ENCODE measurements at places on chromosomes 3 and 15. TPM values are rescaled to one million over a fixed set of nuclear protein-coding genes. Genes with fewer than 3 reads are reported as not detected.

DNA sequence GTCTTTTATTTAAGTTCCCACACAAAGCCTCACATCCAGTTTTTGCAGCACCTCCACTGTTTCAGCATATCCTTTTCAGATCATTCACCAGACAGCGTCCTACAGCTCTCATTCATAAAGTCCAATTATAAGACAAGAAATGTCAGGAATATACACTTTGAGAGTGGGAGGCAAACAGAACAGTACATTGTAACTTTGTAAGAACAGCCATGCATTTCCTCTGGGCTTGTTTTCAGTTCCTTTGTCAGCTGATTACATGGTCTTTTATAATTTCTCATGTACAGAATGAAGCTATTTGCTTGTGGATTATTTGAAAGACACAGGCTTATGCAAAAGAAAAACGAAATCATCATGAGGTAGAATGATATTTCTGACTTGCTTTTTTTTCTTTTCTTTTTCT, 85.7 kb downstream of the SOX2 start:
- no peak for DNase-seq

DNA sequence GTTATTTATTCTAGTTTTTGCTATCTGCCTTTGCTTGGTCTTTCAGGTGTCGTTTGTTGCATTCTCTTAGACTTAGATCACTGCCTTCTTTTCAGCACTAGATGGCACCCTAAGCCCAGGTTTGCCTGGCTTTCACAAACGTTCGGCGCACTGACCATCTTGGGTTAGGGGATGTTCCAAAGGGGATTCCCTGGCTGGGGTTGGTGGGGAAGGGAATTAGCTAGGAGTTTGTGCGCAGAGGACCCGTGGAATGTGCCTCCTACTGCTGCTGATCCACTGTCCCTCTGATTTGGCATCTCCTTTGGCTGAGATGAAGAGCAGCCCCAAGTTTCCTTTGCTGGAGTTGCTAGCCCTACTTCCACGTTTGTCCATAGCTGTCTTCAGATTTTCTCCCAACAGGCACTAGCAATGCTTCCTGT, 33.9 kb downstream of the PFN2 start:
- peak; percentile 30 for DNase-seq

DNA sequence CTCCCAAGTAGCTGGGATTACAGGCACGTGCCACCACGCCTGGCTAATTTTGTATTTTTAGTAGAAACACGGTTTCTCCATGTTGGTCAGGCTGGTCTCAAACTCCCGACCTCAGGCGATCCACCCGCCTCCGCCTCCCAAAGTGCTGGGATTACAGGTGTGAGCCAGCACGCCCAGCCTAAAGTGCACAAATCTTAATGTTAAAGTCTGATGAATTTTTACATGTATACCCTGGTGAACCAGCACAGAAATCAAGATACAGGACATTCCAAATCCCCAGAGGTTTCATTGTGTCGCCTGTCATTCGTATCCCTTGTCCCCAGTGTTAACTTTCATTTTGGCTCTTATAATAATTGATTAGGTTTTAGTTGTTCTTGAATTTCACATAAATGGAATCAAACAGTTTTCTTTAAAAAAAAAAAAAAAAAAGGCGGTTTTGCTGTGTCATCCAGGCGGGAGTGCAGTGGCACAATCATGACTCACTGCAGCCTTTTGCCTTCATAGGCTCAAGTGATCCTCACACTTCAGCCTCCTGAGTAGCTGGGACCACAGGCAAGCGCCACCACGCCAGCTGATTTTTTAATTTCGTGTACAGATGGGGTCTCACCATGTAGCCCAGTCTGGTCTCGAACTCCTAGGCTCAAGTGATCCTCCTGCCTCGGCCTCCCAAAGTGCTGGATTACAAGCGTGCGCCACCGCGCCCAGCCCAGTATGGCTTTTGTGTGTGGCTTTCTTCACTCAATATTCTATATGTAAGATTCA, 1.5 kb upstream of the TM4SF19 start:
- DNase-seq = no peak

- no peak for DNase-seq
These were observed 76.6 kb downstream of the GBE1 start for GRCh38 chr3:81684751-81685395.

DNA sequence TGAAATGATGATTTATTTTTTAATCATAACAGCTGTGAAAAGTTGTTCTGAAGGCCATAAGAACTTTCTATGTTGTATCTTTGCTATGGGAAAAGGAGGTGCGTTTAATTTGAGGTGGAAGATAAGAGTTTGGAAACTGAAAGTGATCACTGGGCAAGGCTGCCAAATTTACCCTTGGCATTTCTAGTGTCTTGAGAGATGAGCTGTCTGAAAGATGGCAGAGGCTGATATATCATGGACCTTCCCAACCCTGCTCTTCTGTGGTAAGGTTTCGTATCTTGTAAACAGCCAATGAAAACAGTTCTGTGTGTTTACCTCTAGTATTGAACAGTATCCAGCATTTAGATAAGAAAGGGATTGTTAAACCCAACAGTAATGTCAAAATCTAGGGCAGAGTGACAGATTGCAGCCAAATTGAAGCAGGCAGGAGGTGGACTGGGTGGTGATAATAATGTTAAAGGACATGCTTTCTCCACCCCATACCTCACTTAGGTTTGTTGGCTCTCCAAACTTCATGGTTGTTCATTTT, 15.8 kb upstream of the NFKBIZ start:
- no peak for DNase-seq

DNA sequence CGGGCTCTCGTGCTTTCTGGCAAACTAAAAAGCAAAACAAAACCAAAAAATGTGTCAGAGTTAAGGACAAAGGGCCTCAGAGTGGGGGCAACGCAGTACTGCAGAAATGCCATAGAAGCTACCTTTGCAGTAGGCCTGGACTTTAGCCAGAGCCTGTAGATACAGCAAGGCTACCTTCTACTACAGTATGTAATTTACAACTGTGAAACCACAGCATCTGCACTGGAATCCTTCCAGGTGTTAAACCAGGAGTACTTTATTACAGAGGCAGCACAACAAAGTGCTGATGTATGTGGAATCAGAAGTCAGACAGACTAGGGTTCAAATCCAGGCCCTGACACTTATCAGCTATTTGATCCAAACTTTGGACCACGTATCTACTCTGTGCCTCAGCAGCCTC, 34.9 kb downstream of the RUBCN start:
- no peak for DNase-seq

DNA sequence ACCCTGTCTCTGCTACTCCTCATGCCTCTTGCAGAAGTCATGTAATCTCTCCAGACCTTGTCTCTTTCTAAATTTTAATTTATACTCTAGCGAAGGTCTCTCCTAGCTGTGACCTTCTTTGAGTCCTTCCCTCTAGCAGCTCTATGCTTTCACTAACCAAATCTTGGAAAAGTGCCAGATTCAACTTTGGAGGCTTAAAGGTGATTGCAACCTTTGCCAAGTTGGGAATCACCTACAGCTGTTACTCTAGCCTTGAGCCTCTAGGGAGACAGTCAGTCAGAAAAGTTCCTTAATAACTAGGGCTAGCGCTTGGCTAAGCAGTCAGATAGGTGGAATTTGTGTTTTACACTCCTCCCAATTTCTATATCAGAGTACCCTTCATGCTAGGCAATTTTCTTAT, 46.1 kb upstream of the ABI3BP start:
- no peak for DNase-seq

GRCh38 chr3:167978071-167978470, 117.7 kb downstream of the GOLIM4 start:
- DNase-seq = no peak

DNA sequence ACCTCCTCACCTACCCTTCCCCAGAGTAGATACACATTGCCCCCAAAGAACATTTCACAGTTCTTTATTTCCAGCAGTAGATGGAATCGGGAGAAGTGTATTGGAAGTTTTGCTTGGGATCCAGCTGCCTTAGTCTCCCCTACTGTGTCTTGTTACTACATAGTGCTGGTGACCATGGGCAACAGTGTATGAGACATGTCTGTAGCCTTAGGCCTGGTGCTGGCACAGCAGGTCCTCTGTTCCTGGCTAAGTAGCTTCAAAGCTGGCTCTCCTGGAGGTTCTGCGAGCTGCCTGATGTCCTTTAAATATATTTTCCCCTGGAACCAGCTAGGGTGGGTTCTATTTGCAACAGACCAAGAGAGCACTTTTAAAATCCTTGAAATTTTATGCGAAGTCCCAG, 174.7 kb downstream of the THSD4 start:
- DNase-seq = no peak

DNA sequence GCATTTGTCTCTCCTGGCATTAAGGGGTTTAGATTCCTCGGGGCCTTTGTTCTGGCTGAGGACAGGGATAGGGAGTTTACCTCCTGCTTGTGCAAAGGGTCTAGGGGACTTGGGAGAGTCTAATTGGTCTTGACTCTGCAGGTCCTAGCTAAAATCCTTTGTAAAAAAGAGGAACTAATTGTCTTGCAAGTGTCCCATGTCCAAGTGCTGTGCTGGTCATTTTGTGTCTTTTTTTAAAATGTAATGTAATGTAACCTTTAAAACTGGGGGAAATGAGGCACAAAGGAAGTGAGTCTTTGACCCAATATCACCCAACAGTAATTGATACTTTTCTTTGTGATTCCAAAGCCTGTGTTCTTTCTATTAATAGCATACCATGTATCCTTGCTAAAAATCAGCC, 14.9 kb upstream of the C3orf80 start:
- no peak for DNase-seq

DNA sequence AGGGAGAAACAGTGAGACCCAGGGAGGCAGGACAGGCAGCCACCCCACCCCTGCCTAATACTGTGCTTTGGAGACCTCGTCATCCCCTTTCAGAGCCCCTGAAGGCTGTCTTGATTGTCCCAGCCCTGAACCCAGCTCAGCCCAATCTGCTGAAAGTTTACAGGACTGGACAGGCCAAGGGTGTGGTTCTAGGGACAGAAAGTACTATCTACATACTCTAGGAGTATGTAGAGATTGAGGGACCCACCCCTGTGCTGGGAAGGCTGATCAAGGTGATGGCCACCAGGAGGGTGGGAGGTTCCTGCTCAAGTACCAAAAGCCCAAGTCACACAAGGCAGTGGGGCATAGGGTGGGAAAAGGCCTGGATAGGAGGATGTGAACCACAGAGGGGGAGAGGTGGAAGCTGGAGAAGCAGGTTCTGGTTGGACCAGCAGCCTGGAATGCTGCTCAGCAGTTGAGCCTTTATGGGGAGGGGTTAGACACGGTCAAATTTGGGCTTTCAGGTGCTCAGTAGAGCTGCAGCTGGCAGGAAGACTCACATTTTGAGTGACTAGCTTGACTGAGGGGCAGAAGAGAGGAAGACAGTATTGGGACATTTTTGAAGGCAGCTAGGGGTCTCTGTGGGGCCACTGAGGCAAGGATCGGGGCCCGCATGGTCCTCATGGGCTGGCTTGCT, 6.7 kb downstream of the NBEAL2 start:
- no peak for DNase-seq

DNA sequence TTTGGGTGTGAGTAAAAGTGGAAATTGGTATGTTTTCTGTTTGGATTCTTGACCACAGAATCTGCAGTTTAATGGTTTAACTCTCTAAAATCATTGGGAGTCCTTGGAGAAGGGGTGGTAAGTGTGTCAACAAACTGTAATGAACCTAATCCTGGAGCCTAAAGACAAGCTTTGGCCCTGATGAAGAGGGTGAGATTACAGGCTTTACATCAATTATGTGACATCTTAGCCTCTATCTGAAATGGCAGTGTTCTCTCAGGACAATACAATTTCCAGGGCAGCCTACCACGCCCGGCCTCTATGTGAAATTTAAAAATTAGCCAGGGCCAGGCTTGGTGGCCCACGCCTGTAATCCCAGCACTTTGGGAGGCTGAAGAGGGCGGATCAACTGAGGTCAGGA, 4.3 kb upstream of the PKM start:
- DNase-seq = no peak

- no peak for DNase-seq
These were observed 33.8 kb upstream of the LRRC58 start for GRCh38 chr3:120382941-120383447.

GRCh38 chr3:43907508-43907858, 216.7 kb downstream of the ABHD5 start:
- no peak for DNase-seq

DNA sequence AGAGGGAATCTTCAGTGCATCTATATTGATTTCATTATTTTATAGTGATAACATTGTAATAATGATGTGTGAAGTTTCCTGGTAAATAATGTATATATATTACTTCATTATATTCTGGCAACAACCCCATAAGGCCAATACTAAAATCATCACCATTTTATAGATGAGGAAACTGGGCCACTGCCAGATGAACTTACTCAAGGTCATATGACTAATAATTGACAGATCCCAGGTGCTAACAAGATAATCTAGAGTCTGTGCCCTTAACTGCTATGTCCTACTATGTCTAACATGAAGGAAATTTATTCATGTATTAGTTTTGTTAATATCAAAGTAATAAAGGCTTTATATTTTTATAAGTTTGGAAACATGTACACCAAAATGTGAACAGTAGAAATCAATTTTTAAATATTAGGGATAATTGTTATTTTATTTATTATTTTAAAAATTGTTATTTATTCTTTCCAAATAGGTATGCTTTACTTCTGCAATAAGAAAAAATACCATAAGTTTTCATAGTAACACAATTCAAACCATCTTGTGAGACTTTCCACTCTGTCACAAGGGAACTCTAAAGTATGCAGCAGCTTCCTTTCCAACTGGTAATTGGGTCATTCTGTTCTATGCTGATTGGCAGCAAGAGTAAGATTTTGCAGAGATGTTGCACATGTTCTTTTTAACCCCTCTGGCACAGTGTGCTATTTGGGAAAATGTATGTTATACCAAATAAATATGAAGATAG, 90.8 kb upstream of the CMC1 start:
- no peak for DNase-seq

DNA sequence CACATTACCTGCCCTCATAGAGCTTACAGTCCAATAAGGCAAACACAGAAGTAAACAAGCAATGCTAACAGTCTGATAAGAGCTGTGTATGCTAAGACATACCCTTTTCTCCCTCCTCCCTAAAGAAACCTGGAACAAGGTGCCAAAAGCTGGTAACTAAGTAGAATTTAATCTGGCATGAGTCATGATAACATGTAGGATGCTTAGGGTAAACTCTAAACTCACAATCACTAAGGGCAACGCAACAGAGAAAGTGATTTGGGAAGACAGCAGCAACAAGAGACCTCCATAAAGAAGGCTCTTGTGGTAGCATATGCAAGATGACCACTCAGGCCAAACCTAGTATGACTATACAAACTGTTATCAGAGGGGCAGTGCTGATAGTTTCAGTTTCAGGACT, 55.5 kb downstream of the MYO1E start:
- no peak for DNase-seq

GRCh38 chr15:73691396-73691795, 7.2 kb downstream of the CD276 start:
- DNase-seq = peak; percentile 49

The MOBP gene
- 0.07 TPM for total RNA-seq

The HEG1 gene
- total RNA-seq = 79.0 TPM

The TRH gene
- total RNA-seq = not detected

The ATP13A5 gene
- total RNA-seq = not detected

The PROS1 gene
- total RNA-seq = 52.9 TPM

The THOC7 gene
- total RNA-seq = 83.7 TPM

The MLF1 gene
- total RNA-seq = 111 TPM

The COL6A6 gene
- total RNA-seq = 0.30 TPM

The SPTSSB gene
- 0.17 TPM for total RNA-seq

The CXCR6 gene
- total RNA-seq = not detected

Measured in heart right ventricle (tissue), 16 donors.